ENCODE measurements at places on chromosomes 2 and 18.

DNA sequence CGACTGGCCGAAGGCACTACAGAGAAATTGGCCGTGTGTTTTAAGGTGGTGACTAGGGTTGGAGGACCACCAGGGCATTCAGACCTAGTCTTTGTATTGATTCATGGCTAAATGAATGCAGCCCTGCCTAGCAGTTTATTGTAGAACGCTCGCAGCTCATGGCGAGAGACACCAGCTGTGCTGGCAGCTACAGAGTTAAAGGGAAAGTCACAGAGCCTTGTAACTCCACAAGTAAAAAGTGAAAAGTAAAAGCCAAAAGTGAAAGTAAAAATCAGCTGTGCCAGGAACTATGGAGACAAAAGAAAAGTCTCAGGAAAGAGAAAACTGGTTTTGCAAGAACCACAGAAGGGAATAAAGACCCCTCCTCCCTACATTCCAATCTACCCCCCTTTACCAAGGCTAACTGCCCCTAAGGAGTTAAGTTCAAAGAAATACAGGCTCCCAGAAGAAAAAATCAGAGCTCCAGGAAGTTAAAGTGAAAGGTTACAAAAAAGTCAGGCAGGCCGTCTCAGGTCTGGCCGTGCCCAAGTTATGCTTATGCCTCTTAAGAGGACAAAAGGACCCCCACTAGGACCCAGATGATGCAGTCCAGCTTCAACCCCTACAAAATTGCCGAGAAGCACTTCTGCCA, 46.4 kb upstream of the SELENOI start:
- DNase-seq: no peak

DNA sequence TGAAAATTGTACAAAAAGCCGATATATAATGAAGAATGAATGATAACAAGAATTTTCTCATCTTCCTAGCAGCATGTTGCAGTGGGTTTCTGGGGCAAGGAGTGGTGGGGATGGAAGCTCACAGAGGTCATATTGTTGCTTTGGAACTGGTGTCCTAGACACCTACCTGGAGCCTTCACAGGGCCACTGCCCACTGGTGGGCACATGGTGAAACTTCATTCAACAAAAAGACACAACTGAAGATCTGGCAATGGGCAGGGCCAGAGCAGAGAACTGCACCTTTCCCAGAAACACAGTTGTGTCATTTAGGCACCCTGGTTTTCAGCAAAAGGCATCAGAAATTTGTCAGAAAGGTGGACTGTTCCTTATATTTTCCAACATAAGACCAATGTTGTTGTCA, 115.3 kb downstream of the FHOD3 start:
- no peak for DNase-seq

DNA sequence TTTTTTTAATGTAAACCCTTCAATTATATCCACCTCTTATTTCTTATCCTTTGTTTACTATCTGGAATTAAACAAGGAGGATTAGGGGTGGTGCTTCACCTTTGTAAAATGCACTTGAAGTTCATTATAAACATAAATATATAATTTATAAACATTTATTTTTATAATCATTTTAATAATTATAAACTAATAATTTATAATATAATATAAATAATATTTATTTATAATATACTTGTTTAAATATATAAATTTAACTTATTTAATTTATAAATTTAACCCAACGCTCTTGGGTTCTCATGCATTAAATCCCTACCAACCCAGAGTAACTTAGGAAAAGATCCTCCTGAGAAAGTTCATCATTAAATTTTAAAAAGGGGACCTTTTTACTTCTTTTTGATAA, 452.5 kb downstream of the PTPRM start:
- no peak for DNase-seq

DNA sequence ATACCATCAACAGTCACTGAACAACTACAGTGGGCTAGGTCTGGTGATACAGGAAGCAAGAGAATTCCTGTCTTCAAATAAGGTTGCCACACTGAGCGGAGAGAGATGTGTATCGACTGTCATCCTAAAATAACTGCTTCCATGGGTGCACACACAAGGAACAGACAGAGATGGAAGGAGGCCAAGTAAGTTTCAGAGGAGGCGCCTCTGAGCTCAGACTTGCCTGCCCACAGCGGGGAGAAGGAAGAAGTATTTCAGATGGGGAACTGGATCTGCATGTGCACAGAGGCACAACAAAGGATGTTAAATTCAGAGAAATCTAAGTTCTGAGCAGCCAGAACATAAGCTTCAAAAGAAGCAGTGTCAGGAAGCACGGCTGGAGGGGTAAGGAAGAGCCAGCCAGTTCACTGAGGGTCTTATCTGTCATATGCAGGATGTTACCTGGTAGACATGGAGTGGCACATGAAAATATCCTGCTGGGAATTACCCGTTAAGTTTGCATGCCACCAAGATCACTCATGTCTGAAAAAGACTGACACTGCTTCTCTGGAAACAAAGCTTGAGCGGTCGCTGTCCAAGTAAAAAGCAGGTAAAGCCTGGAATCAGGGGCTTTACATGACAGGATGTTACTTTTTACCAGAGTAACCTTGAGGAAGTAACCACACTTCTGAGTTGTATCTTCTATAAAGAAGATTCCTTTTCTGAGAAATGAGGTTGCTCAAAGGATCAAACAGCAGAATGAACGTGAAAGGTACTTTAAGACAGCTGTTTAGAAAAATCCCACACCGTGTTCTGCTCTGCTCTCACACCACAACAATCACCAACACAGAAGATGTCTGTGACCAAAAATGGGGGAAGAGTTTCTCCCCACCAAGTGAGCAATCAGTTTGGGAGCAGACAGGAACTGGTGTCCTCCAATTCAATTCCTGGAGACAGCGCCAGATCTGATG, 260.2 kb downstream of the NBAS start:
- no peak for DNase-seq

DNA sequence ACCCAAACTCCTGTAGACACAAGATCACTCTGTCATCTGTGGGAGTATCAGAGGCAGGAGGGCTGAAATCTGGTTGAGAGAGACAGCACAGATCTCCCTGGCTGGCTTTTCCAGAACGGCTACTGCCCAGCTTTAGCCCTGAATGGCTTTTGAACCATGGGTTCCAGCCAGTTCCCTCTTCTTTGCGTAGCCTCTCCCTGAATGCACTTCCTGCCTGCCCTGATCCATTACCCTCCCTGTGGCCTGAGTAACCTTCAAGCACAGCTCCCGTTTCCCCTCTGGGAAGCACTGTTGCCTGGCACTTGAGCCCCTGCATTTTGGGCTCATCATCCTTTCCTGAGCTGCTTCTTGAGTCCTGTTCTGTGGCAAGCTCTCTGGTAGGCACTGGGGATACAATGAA, 68.8 kb downstream of the ASAP2 start:
- DNase-seq: no peak
